Thoracic aorta (tissue), 2 donors: ENCODE measurements at places on chromosomes 3 and 15. TPM values are rescaled to one million over a fixed set of nuclear protein-coding genes. Genes with fewer than 3 reads are reported as not detected.
A peak's percentile ranks its signal among the peaks of the same experiment; 100 is the strongest.

- no peaks in the 10 kb centered on the region for H3K4me1 ChIP-seq
- H3K27ac ChIP-seq, result no peak overlapping the region
- H3K4me3 ChIP-seq, result no peak overlapping the region
- no peak for DNase-seq
- H3K27me3 ChIP-seq, result no peaks in the 10 kb centered on the region
- H3K36me3 ChIP-seq, result no peaks in the 10 kb centered on the region
These were observed 26.8 kb upstream of the CHRM5 start for GRCh38 chr15:33941279-33942063.

CMTM7 gene
- 21.5 TPM for total RNA-seq

UNC13C gene
- total RNA-seq, result 4.2 TPM

GRCh38 chr3:130687327-130687726, 59.3 kb downstream of the PIK3R4 start:
- no peak for DNase-seq
- H3K4me1 ChIP-seq, result no peaks in the 10 kb centered on the region
- H3K36me3 ChIP-seq, result peaks cover 20% of the 10 kb centered on the region
- no peaks in the 10 kb centered on the region for H3K27me3 ChIP-seq
- H3K4me3 ChIP-seq, result no peak overlapping the region

LDHAL6B gene
- not detected for total RNA-seq

DNA sequence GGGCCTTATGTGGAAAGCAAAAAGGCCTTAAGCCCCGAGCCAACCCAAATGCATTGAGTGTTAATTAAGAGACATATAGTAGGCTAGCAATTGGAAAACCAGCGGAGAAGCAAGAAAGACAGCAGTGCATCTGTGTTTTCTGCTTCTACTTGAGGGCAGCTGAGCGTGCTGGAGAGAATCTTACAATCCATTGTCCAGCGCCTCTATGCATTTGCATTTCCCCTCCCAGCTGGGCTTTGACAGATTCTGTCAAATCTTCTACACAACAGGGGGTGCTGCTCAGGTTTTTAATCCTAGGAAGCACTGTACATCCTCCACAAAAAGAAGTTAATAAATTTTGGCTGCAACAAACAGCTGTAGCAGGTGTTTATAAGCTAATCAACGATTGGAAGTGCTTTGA, 23.9 kb downstream of the SSR3 start:
- H3K4me3 ChIP-seq, result no peak overlapping the region
- no peaks in the 10 kb centered on the region for H3K27me3 ChIP-seq
- H3K27ac ChIP-seq, result no peak overlapping the region
- H3K4me1 ChIP-seq, result peaks cover 18% of the 10 kb centered on the region

- no peaks in the 10 kb centered on the region for H3K36me3 ChIP-seq
- DNase-seq, result no peak
- H3K4me1 ChIP-seq, result no peaks in the 10 kb centered on the region
- no peaks in the 10 kb centered on the region for H3K27me3 ChIP-seq
- H3K4me3 ChIP-seq, result no peak overlapping the region
- H3K27ac ChIP-seq, result no peak overlapping the region
These were observed 145.7 kb downstream of the TLE3 start for GRCh38 chr15:69951898-69952555.

NSMCE3 gene
- total RNA-seq, result 11.1 TPM

GRCh38 chr15:66400351-66400774, 13.7 kb downstream of the MAP2K1 start:
- peaks cover 5% of the 10 kb centered on the region for H3K36me3 ChIP-seq
- no peak overlapping the region for H3K4me3 ChIP-seq
- peaks cover 21% of the 10 kb centered on the region for H3K4me1 ChIP-seq
- no peak for DNase-seq
- no peaks in the 10 kb centered on the region for H3K27me3 ChIP-seq

KCNH8 gene
- 0.07 TPM for total RNA-seq

- no peaks in the 10 kb centered on the region for H3K27me3 ChIP-seq
- DNase-seq, result no peak
- H3K27ac ChIP-seq, result no peak overlapping the region
- H3K4me1 ChIP-seq, result no peaks in the 10 kb centered on the region
- no peak overlapping the region for H3K4me3 ChIP-seq
These were observed 286.8 kb upstream of the THRB start for GRCh38 chr3:24781454-24781853.

TYRO3 gene
- total RNA-seq, result 8.8 TPM

GXYLT2 gene
- 35.1 TPM for total RNA-seq

GRCh38 chr3:159860269-159861116, 128.1 kb upstream of the IL12A start:
- no peaks in the 10 kb centered on the region for H3K36me3 ChIP-seq
- DNase-seq, result no peak
- H3K4me3 ChIP-seq, result no peak overlapping the region
- no peak overlapping the region for H3K27ac ChIP-seq

DNA sequence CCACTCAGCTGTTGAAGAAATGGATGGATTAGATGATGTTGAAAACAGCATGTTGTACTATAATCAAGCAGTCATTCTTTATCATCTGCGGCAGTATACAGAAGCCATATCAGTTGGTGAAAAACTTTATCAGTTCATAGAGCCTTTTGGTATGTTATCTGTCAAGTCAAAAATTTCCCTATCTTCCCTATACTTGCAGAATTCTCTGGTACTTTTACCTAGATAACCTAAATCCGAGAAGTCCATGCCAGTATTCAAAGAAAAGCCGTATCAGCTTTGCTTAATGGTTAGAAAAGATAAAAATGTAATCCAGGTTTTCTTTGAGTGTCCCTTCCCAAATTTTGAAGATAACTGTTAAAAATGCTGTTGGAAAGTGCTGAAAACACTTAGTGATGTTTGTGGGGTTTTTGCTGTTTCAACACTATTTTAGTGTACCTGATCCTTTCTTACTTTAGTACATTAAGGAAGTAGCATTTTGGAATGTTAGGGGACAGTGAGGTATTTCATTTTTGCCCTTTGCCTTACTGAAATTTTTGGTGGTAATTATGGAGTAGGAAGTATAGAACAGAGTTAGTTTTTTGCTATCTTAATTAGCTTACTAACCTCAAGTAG, 23.8 kb downstream of the CNOT10 start:
- H3K4me1 ChIP-seq, result peaks cover 10% of the 10 kb centered on the region
- no peaks in the 10 kb centered on the region for H3K27me3 ChIP-seq
- H3K4me3 ChIP-seq, result no peak overlapping the region
- no peak for DNase-seq
- H3K36me3 ChIP-seq, result peaks cover 13% of the 10 kb centered on the region

GRCh38 chr15:60964527-60964926, 264.6 kb downstream of the RORA start:
- H3K4me3 ChIP-seq, result no peak overlapping the region
- DNase-seq, result no peak
- no peaks in the 10 kb centered on the region for H3K36me3 ChIP-seq
- no peak overlapping the region for H3K27ac ChIP-seq
- no peaks in the 10 kb centered on the region for H3K27me3 ChIP-seq

DNA sequence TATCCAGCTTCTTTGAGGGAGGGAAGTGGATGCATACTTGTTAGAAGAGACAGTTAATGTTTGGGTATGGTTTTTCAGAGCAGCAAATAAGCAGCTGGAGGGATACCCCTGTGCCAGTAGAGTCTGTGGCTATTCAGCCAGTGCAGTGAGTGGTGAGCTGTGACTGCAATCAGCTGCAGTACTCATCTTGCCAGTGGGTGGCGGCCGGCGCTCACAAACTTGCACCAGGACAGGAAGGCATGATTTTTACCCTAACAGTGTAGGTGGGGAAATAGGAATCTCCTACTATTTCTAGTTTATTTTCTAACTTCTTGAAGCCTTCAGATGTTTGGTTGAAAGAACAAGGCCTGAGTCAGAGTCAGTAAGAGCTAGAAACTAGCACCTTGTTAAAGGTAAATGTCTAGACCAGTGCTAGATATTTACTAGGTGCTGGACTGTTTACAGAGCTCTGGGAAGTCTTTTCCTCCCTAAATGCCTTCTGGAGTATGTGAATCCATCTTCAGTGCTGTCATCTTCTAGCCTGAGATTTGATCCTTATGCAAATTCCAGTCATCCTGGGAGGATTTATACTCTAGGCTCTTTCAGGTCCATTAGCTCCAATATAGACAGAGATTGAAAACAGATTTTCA, 23.6 kb downstream of the TIMP4 start:
- DNase-seq, result no peak
- peaks cover 4% of the 10 kb centered on the region for H3K4me1 ChIP-seq
- H3K27me3 ChIP-seq, result no peaks in the 10 kb centered on the region
- no peak overlapping the region for H3K4me3 ChIP-seq
- no peaks in the 10 kb centered on the region for H3K36me3 ChIP-seq

DNA sequence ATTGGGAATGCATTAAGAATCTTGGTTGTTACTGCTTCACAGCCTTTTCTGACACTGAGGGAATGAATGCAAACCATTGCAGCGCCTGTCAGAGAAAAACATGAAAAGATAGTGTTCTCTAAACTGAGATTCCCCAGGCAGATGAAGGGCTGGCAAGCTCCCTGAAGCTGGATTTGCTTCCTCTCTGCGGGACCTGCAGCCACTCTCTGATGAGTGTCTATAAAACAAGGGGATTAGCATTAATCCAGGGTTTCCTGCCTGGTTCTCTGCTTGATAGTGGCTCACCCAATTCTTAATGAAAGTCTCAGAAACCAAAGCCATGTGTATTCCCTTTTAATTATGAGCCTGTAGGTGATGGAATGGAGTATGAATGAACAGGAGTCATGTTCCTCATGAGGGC, 344.3 kb upstream of the UMPS start:
- peaks cover 52% of the 10 kb centered on the region for H3K4me1 ChIP-seq
- no peak overlapping the region for H3K27ac ChIP-seq
- H3K27me3 ChIP-seq, result no peaks in the 10 kb centered on the region
- H3K36me3 ChIP-seq, result no peaks in the 10 kb centered on the region
- no peak overlapping the region for H3K4me3 ChIP-seq
- DNase-seq, result no peak

LRTM1 gene
- not detected for total RNA-seq

DNA sequence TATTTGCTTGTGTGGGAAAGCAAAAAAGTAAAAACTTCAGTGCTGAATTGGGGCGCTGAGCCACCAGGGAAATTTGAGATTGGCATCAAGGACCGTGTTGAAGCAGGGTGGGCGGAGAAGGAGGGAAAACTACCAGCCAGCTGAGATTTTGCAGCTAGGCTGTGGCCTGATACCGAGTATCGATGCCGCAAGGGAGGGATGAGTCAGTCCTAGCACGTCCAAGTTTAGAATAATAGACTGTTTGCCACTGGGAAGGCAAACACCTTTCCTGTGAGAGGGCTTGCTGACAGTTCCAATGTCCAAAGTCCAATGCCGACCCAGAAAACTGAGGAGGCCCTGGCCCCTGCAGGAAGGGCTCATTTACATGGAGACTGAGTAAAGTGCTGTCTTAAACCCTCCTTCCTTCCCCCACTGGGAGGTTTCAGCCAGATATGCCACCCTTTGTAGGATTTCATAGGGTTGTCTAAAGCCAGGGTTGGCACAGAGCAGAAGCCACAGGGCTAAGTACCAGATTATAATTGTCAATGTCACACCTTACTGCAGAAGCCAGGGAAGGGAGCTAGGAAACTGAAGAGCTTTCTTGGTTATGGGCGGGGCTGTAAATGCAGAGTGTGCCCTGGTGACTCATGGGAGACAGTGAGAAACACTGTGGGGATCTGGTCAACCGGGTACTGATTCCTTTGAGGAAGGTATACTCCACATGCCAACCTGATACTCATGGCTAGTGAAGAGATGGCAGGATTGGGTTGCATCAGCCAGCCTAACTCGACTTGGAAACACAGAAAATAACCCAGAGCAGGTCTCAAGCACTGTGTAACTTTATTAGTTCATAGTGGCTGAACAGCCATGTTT, 28.4 kb upstream of the PIK3CB start:
- no peaks in the 10 kb centered on the region for H3K4me1 ChIP-seq
- H3K27ac ChIP-seq, result no peak overlapping the region
- no peak for DNase-seq
- no peaks in the 10 kb centered on the region for H3K36me3 ChIP-seq
- peak overlapping the region; percentile 12 for H3K4me3 ChIP-seq

- no peaks in the 10 kb centered on the region for H3K27me3 ChIP-seq
- no peak overlapping the region for H3K4me3 ChIP-seq
- no peak overlapping the region for H3K27ac ChIP-seq
These were observed 10.7 kb upstream of the RAB43 start for GRCh38 chr3:129132097-129132866.

GRCh38 chr3:106482451-106482850, 613.6 kb upstream of the CBLB start:
- no peaks in the 10 kb centered on the region for H3K36me3 ChIP-seq
- no peak overlapping the region for H3K27ac ChIP-seq
- no peak for DNase-seq
- H3K27me3 ChIP-seq, result no peaks in the 10 kb centered on the region
- H3K4me1 ChIP-seq, result no peaks in the 10 kb centered on the region

MLF1 gene
- total RNA-seq, result 10.7 TPM

COL6A5 gene
- total RNA-seq, result not detected

DNA sequence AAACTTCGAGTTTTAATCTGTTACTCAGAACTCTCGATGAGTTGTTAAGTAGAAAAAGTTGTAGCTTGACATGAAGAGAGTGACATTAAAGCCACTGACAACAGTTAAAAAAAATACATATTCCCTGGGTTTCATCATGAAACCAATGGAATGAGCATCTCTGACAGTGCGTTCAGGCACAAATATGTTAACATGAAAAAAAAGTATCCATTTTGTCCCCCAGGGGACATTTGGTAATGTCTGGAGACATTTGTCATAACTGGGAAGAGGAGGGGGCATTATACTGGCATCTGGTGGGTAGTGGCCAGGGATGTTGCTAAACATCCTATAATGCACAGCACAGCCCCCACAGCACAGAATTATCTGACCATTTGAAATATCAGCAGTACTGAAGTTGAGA, 14.8 kb upstream of the FOXP1 start:
- no peaks in the 10 kb centered on the region for H3K36me3 ChIP-seq
- H3K4me3 ChIP-seq, result no peak overlapping the region
- no peak for DNase-seq
- H3K27me3 ChIP-seq, result no peaks in the 10 kb centered on the region
- peaks cover 7% of the 10 kb centered on the region for H3K4me1 ChIP-seq
- no peak overlapping the region for H3K27ac ChIP-seq
